ENCODE measurements at places on chromosomes 5 and 9. TPM values are rescaled to one million over a fixed set of nuclear protein-coding genes. Genes with fewer than 3 reads are reported as not detected.

DNA sequence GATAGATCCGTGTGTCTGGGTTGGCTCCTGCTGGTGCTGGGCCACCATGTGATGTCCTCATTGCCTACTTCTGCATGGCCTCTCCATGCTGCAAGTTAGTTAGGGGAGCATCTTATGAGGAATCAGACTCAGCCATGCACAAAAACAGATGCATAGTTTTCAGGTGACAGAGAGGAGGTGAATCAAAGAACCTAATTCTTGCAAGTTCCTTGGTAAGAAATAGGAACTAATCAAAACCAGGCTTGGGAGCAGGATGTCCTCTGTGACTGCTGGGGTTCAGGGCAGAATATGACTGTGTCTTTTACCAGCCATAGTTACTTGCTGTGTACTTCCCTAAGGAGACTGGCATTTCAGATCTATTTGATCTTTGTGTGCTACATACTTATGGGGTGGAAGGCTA lies 61.6 kb downstream of the C9orf152 start:
- DNase-seq = no peak

The PCA3 gene
- total RNA-seq = not detected

The LHX3 gene
- not detected for total RNA-seq

DNA sequence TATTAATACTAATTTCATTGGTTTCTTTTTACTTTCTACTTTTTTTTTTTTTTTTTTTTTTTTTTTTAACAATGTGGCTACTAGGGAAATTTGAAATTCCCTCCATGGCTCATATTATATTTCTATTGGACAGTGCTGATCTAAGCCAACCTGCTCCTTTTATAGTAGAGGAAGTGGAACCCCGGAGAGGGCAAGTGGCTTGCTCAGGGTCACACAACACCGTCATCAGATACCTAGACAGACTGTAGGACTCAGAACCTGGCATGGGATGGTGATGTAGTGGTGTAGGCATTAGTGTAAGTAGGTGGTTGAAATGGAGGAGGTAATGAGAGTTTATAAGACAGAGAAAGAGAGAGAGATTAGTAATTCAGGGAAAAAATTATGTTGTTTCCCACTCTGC lies 10.8 kb downstream of the ZNF618 start:
- DNase-seq = no peak

The PCDHGB1 gene
- 7.5 TPM for total RNA-seq

DNA sequence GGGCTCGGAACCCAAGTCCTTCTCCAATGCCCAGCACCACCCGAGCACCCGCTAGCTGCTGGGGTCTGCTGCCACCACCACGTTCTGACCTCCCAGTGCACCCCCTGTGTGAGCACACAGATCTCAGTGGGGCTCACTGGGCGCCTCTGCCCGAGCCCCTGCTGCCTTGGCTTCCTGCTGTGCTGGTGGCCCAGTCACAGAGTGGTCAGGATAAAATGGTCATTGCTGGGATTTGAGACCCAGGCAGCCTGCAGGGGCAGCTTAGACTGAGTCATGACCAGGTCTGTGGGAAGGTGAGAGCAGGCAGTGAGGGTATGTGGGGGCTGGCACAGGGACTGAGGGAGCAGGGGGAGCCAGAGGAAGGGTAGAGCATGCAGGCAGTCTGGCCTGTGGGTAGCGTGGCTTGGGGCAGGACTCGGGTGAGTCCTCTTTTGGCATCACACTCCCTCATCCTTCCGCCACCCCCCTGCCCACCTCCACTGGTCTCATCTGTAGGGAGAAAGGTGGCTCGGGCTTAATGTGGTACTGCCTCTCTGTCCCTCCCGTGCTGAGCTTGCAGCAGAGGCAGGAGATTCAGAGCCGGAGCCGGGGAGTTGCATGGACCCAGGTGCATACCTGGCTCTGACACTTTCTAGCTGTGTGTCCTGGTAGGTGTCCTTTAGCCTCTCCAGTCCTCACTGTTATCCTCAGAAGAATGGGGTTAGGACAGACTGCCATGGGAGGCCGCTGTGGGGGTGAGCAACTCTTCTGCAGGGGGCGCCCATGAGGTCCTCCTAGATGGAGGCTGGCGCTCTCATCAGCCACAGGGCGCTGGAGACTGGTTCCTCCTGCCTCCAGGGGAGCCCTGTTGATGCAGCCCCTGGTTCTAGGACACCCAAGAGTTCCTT lies 32.1 kb downstream of the USP20 start:
- DNase-seq = no peak

DNA sequence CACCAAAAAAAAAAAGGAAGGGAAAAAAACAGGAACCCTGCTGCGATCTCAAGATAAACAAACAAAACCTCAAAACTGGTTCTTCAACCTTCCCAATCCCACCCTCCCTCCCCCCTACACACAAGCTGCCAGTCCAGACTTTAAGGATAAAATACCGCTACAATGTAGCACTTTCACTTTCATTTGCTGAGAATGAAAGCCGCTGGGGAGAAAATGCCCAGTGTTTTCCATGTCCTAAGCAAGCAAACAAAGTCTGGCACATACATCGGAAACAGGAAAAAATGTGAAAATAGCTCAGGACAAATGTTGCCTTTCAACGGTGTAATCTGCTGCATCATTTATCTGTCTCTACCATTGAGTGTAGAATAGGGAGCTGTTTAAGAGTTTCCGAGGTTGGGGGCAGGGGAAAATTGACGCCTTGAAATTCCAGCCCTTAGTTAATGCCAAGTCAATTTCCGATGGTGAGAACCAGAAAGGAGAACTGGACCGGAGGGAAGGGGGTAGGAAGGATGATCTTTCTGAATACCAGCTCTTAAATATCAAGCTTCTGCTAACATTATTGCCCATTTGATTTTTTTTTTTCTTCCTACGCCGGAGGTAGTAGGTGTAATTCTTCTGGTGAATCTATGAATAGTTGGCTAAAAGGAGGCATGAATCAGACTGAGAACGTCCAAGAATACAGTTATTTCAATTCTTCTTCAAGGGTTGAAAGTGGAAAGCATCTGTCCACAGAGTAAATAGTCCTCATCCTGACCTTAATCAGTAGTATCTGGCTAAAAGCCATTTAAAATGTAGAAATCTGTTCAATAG lies 1.2 kb upstream of the ADAMTS6 start:
- DNase-seq = no peak

The BARHL1 gene
- not detected for total RNA-seq

The MTX3 gene
- 11.5 TPM for total RNA-seq

Measured in heart right ventricle (tissue), 16 donors.